ENCODE measurements at places on chromosomes 11 and 22.

- DNase-seq = no peak
These were observed 1.2 kb downstream of the CDC42EP2 start for GRCh38 chr11:65315866-65316226.

- no peak for DNase-seq
These were observed 10.6 kb upstream of the CARD10 start for GRCh38 chr22:37529652-37530345.

- DNase-seq = no peak
These were observed 56.8 kb upstream of the LRRC55 start for GRCh38 chr11:57124917-57125316.

DNA sequence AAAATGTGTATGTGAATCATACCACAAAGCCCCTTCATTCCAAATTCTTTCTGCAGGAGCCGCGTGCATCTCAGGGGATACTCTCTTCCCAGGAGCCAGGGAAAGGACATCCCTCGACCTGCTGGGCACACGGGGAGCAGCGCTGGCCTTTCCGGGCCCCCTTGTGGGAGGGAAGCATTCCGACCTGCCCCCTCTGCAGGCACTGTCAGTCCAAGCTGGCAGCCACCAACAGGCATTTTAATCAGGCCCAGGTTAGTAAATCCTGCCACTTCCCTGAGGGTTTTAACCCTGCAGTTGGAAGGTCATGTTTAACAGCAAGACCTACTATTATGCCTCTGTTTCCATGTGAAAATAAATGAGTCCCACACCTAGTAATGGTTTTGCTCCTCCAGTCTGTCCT lies 391.5 kb downstream of the SHANK2 start:
- DNase-seq = no peak

- DNase-seq = no peak
These were observed 94.7 kb downstream of the CACNA1I start for GRCh38 chr22:39665229-39665628.

DNA sequence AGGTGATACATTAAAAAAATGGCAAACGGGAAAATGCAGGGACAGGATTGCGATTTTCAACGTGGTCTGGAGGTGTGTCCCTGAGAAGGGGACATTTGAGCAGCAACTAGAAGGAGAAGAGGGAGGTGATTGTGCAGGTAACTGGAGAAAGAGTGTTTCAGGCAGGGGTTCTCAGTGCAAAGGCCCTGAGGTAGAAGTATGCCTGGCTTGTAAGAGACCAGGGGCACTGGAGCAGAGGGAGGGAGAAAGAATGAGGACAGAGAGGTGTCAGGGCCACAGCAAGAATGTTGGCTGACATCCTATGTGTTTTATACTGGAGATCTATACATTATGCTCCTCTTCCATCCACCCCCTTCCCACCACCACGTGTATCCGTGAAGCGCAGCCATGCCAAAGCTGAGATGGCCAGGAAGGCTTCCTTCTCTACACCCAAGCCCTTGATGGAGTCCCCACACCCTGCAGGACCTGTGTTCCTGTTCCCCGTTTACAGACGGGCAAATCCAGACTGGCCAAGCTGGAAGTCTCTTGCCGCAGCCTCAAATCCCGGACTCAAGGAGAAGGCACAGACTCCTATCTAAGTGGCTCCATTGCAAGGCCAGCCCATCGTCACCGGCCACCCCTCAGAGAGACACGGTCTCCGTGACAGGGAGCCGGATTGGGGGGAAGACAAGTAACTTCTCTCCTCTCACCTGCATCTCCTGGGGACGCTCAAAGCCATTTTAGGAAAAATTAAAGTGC lies 416.1 kb downstream of the MN1 start:
- no peak for DNase-seq

DNA sequence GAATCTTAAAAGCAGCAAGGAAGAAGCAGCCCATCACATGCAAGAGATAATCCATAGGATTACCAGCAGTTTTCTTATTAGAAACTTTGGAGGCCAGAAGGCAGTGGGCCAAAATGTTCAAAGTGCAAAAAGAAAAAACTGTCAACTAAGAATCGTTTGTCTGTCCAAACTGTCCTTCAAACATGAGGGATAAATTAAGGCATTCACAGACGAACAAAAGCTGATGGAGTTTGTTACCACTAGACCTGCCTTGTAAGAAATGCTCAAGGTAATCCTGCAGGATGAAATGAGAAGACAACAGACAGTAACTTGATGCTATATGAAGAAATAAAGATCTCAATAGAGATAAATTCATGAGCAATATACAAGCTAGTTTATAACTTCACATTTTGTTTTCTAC lies 150.4 kb downstream of the WNT7B start:
- no peak for DNase-seq

GRCh38 chr11:19071255-19071654 lies 10.7 kb upstream of the MRGPRX2 start:
- peak; percentile 65 for DNase-seq

DNA sequence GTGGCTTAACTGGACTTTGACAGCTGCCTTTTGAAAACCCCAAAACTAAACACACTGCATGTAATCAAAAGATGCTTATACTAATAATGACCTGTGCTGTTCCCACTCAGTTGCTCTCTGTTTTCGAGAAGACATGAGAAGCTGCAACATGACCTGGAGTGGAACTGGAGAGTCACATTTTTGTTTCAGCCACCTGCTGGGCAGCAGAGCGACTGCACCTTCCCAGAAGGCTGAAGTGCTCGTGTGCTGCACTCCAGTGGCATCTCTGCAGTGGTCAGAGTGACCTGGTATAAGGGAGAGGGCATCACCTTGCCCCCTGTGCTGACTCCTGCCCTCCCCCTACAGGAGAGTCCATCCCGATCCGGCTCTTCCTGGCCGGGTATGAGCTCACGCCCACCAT lies 8.6 kb downstream of the THYN1 start:
- no peak for DNase-seq

DNA sequence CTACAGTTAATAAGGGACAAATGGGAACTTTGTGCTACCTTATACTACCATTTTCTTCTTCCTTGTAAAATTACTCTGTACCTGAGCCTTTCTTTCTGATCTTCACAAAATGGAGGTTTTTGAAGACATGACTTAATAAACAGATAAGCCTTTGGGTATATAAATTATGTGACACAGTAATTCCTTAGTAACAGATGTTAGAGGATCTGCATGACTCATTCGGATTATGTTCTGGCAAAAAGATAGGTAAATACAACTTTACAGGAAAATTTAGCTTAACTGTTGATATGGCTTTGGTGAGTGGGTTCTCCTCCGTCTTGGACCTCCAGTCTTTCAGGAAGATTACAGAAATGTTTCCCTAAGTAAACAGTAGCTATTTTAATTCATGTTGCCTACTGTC lies 61.8 kb downstream of the BID start:
- no peak for DNase-seq

- DNase-seq = no peak
These were observed 37.2 kb downstream of the FAM83F start for GRCh38 chr22:40031766-40032470.

DNA sequence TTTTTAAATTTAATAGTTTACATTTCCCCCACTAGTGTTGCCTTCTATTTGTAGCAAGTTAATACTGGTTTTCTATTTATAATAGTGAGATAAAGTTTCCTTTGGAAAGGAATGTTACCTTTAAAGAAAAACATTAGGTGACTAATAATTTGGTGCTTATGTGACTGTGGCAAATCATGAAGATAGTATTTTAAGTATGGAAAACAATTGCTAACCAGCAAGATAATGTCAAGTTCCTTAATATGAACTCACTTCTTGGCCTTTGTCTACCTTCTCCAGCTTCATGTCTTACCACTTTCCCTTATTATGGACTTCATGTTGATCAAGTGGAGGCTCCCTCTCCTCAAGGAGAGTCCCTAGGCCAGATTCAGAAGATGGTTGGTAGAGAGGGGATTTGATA lies 27.2 kb downstream of the ARHGEF12 start:
- no peak for DNase-seq

- peak; percentile 44 for DNase-seq
These were observed 36.1 kb downstream of the FLRT1 start for GRCh38 chr11:64071849-64072248.

- DNase-seq = no peak
These were observed 35.8 kb downstream of the DUSP8 start for GRCh38 chr11:1536065-1536843.

DNA sequence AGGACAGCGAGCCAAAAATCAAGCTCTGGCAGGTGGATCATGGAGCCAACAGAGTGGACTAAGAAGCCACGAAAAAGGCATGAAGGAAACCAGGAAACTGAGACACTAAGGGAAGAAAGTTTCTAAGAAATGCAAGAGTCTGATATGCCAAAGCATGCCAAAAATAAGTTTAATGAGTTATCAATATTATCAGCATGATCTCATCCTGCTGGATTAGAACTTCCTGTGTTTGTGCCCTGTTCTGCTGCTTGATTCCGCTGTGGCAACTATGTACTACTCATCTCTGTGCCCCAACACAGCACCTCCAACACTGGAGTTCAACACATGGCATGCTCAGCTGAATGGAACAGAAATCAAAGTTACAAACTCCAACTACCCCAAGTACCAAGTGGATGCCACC lies 10.8 kb downstream of the SNX19 start:
- no peak for DNase-seq

- no peak for DNase-seq
These were observed 682.5 kb upstream of the CCDC179 start for GRCh38 chr11:23542816-23543215.

DNA sequence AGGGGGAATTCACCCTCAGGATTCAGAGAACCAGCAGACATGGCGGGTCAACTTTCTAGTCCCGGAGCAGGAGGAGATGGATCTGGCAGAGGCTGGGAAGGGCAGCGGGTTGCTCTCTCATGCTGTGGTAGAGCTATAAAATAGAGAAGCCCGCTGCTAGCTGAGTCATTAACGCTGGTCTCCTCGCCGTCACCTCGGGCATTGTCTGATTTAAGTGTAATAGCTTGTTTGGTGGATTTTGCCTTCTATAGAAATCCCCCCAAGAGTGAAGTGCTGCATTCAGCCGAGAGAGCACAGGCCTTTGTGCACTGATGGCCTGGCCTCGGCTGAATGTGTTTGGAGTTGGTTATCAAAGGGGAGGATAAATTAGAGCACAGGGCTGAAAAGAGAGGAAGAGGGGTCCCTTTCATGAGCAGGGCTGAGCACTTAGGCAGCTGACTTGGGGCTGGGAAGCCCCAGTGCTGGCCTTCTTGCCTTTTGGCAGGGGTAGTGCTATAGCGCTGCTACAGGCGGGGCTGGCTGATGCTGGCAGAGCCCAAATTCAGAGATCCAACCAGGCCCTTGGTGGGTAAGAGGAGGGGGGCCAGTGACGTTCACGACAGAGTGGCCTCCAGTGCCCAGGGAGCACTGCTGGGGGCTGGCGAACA lies 161.1 kb upstream of the CADM1 start:
- peak; percentile 39 for DNase-seq

- DNase-seq = no peak
These were observed 140.8 kb downstream of the SNX19 start for GRCh38 chr11:130775306-130776060.

DNA sequence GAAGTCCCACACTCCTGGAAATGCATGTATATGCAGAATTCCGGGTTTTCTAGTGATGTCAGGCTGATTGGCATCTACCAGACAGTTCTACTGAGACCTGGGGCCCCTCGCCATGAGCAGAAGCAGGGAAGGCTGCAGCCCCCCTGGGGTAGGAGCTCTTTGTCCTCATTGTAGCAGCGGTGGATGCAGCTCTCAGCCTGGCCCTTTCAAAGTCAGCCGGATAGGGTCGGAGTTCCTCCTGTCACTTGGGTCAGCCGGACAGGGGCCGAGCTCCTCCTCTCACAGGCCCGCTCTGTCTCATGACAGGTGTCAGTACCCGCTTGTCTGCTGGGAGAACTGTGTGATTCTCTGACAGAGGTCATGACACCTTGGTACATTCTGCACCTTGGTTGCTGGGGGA lies 30.0 kb downstream of the MRGPRD start:
- DNase-seq = no peak

DNA sequence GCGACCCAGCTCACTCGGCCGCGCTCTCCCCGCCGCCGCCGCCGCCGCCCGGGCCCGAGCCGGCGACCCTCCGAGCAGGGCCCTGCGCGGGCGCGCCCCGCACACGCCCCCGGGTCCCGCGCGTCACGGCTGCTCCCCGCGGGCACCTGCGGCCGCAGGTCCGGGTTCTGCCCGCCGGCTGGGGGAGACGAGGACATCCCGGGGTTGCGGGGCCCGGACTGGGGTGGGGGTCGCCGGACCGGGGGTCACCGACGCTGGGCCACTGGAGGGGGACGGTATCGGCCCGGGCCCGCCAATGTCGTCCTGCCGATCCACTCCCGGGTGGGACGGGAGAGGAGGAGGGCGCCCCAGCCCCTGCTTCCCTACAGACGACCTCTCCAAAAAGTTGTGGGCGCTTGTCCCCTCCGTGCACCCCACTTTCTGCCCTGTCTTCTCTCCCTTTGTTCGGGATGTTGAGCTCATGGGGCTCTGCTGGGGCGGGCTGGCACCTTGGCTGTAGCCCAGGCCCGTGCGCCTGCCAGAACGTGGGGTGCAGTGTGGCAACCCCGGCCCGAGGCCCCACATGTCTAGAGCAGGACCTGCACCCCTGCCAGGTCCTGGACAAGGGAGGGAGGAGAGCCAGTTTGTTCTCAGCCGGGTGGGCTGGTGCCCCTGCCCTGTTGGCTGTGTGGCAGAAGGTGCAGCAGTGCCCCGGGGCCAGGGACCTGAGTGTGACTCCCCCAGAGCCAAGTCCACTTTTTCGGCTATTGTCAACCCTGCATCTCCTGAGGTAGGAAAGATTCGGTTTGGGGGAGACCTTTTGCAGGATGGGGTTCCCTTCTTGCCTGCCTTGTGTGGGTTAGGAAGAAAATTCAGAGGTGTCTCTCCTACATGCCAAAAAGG lies 40.2 kb upstream of the CELSR1 start:
- no peak for DNase-seq

DNA sequence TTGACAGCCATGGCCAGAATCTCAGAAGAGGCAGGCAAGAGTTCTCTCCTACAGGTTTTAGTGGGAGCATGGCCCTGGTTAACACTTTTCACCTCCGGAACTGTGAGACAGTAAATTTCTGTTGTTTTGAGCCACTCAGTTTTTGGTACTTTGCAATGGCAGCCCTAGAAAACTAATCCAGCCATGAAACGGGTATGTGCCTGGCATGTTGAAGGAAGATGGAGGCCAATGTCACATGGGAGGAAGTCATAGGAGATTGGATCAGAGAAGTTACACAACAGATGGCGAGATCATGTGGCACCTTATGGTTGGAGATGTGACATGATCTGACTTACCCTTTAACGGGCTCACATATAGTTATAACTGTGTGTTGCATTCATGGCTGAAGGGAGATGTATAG lies 63.2 kb upstream of the EED start:
- DNase-seq = no peak

DNA sequence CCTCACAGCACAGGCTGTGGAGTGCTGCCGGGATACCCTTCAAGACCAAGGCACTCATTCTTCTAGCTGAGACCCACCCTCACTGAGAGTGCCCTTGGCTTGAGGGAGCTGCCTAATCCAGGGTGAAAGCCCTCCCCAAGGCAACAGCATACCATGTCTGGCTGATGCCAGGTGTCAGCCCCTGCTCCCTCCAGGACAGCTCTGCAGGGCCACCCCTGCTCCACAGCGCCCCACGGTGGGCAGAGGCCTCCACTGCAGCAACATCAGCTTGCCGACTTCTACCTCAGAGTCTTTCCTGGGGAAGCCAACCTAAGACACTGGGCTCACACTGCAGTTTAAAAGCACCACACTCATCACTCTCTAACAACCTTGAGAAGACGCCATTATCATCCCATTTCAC lies 29.0 kb downstream of the TTLL1 start:
- no peak for DNase-seq

GRCh38 chr11:121575250-121575962 lies 122.6 kb upstream of the SORL1-AS1 start:
- DNase-seq = no peak

Data from NCI-H1092 (cell line).